ENCODE measurements at places on chromosomes 4 and X. TPM values are rescaled to one million over a fixed set of nuclear protein-coding genes. Genes with fewer than 3 reads are reported as not detected.

The ERAS gene
- not detected for total RNA-seq

The SSR4 gene
- 72.3 TPM for total RNA-seq

The CT55 gene
- not detected for total RNA-seq

The SLITRK4 gene
- 39.2 TPM for total RNA-seq

The SNX25 gene
- total RNA-seq: 12.0 TPM

The PNCK gene
- total RNA-seq: 1.9 TPM

The C4orf51 gene
- total RNA-seq: not detected

The GATA1 gene
- not detected for total RNA-seq

The IQCM gene
- not detected for total RNA-seq

The NALF2 gene
- total RNA-seq: not detected

The ART3 gene
- 64.6 TPM for total RNA-seq

The MAGEB5 gene
- not detected for total RNA-seq

The TMLHE gene
- 32.5 TPM for total RNA-seq

Data from psoas muscle (tissue), 8 donors.